ENCODE measurements at places on chromosomes 5 and 9.

DNA sequence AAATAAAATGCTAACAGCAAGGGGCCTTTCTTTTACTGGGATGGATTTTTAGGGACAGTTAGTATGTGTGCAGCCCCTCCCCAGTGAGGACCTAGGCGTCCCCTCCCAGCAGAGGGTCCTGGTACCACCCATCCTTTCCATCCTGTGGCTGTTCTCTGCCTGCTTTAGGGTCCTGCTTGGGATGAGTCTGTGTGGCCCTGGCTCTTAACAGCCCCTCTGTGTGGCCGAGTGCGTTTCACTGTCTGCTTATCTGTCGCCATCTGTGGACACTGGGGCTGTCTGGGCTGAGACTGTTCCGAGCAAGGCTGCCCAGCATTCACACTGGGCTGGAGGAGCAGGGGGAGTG is 17.0 kb downstream of the WNK2 start:
- no peak for DNase-seq

- no peak for DNase-seq
These were observed 1093.8 kb upstream of the CDH9 start for GRCh38 chr5:28132151-28132550.

GRCh38 chr5:179991106-179991505 is 80.5 kb downstream of the RNF130 start:
- DNase-seq: no peak

GRCh38 chr5:51027271-51027670 is 356.0 kb upstream of the ISL1 start:
- DNase-seq: no peak

GRCh38 chr5:6710070-6710469 is 3.2 kb upstream of the TENT4A start:
- no peak for DNase-seq

DNA sequence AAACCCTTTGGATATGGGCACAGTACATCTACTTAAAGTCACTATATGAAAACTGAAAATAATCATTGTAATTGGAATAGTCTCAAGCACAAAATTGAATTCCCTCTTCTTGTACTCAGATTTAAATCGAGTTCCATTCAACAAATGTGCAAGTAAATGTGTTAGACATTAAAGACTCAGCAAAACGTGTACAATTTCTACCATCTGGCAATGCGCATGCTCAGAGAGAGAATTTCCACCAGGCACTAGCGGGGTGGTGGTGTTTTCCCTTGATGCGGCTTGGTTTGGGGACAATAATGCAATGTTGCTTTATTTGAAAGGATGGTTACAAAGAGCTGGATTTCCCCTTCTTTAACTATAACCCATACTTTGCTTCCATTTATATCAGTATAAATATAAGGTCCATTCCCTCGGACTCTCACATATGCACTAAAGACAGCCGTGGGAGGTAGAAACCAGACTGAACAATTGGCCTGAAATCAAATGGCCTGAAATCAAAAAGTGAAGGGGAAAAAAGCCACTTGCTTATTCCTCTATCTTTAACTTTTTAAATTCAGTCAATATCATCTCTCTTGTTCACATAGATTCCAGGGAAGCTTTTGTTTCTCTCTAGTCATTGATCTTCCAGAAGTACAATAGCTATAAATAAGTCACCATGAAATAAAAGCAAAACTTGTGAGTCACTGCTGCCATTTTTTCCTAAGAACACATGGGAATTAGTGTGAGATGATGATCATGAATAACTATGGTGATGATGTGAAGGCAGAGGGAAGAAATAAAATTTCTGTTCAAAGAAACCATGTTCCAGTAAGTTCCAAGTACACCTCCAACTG is 59.2 kb downstream of the ADAMTS12 start:
- DNase-seq: no peak

GRCh38 chr5:153831973-153832372 is 206.7 kb downstream of the FAM114A2 start:
- DNase-seq: no peak

DNA sequence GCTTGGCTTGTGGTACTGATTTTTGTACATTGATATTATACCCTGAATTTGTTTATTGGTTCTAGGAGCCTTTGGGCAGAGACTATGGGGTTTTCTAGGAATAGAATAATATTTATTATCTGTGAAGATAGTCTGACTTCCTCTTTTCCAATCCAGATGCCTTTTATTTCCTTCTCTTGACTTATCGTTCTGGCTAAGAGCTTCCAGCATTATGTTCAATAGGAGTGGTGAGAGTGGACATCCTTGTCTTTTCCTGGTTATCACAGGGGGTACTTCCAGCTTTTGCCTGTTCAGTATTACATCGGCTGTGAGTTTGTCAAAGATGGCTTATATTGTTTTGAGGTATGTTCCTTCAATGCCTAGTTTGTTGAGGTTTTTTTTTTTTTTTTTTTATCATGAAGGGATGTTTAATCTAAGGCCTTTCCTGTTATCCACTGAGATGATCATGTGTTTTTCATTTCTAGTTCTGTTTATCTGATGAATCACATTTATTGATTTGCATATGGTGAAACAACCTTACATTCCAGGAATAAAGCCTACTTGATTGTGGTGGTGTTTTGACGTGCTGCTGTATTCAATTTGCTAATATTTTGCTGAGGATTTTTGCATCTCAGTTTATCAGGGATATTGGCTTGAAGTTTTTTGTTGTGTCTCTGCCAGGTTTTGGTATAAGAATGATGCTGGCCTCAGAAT is 77.5 kb downstream of the CERT1 start:
- DNase-seq: no peak

DNA sequence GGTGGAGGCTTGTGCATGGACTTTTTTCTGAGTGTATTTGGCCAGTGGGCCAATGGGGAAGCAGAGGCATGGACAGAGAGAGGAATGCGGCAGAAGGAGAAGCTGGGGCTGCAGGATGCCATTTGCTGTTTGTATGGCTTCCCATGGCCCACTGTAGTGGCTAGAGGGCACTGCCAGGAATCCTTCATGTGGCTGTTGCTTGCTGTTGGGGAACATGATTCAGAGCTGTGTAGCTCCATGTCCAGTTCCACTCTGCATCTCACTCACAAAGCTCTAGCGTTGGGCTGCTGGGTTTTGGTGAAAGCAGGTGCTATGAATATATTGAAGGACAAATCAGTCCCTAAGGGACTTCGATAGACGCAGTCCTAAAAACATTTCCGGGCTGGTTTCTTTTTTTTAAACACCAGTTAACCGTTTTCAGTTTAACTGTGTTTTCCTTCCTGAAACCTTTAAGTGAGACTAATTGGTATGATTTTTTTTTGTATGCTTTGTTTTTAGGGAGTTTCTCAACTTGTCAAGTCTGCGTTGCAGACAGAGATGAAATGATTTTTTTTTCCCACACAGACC is 51.3 kb downstream of the SLC22A5 start:
- no peak for DNase-seq

GRCh38 chr5:169795338-169795737 is 158.3 kb downstream of the DOCK2 start:
- no peak for DNase-seq

GRCh38 chr5:31442058-31442745 is 89.7 kb downstream of the DROSHA start:
- no peak for DNase-seq

GRCh38 chr5:88833371-88834130 is 49.4 kb downstream of the MEF2C start:
- no peak for DNase-seq

GRCh38 chr9:77830618-77831285 is 182.6 kb upstream of the GNA14 start:
- no peak for DNase-seq

DNA sequence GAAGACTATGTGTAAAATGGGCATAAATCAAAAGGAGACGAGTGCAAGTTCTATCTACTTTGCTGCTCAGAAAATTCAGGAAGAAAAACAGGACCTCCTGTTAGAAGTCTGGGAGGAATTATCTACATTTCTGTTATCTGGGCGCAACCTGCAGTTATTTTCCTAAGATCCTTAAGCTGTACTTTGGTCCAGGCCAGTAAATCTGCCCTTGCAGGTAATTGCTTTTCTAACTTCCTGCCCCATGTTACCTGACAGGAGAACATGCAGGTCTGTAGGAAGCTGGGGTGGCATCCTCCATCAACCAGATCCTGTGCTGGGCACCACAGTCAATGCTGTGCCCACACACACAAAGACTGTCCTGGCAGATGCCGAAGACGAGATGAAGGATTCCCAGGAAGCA is 5.7 kb downstream of the CCNJL start:
- no peak for DNase-seq

GRCh38 chr9:113875459-113876150 is 504 bp upstream of the ZNF618 start:
- no peak for DNase-seq

GRCh38 chr5:157651623-157652376 is 438 bp downstream of the SOX30 start:
- peak; percentile 63 for DNase-seq

GRCh38 chr5:39092581-39093351 is 18.6 kb upstream of the RICTOR start:
- DNase-seq: no peak

DNA sequence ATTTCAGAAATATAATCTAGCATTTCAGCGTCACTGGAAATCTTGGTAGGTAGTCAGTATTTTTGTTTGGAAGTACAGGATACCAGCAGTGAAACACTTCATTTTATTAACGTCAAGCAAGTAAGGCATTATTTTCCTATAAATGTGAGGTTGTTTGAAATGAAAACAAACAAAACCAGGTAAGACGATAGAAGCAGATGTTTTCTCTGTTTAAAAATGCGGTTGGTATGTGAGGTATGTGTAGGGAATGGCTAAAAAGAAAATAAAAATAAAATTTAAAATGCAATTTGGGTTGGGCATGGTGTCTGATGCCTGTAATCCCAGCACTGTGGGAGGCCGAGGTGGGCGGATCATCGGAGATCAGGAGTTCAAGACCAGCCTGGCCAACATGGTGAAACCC is 16.1 kb downstream of the GDA start:
- DNase-seq: no peak
